ENCODE measurements at places on chromosomes 1 and 21.

DNA sequence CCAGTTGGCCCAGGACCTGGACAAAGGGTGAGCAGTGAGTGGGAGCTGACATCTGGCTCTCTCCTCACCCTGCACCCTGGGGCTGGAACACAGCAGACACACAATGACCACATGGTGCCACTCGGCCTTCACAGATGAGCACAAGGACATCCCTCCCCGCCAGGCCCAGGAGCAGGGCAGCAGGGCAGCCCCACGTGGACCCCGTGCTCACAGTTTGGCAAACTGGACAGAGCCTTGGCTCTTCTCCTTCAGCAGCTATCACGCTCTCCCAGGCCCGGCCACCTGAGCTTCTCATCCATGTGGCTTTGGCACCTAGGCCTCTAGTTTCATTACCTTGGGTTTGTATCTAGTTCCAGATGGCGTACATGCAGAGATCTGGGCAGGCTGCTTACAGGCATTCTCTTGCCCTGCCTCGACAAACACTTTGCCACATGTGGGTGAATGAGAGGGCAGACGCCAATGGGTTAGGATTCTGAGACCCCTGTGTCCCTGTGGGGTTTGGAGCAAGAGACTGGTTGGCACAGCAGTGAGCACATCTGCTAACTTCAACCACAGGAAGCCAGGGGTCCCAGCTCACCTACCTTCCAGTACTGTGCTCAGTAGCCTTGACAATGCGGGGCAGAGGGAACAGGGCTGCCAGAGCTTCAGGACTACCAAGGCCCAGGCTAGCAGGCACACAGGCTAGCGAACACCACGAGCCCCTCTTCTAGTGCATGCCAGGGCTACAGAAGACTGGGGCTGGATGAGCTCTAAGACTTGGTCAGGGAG, 3.4 kb upstream of the PTPRF start:
- no peak for DNase-seq
- no peak overlapping the region for H3K4me3 ChIP-seq
- no peaks in the 10 kb centered on the region for H3K36me3 ChIP-seq
- no peak overlapping the region for H3K27ac ChIP-seq

- H3K4me3 ChIP-seq, result peak overlapping the region; percentile 94
- H3K27me3 ChIP-seq, result no peaks in the 10 kb centered on the region
- DNase-seq, result peak; percentile 3
Measured at GRCh38 chr1:150009604-150010392, 728 bp downstream of the OTUD7B start.

GRCh38 chr1:78304341-78304740, 186.4 kb upstream of the PTGFR start:
- no peak for DNase-seq
- no peaks in the 10 kb centered on the region for H3K4me1 ChIP-seq
- H3K36me3 ChIP-seq, result no peaks in the 10 kb centered on the region
- H3K27me3 ChIP-seq, result no peaks in the 10 kb centered on the region
- no peak overlapping the region for H3K4me3 ChIP-seq
- no peak overlapping the region for H3K27ac ChIP-seq

GRCh38 chr1:177088966-177089365, 75.5 kb downstream of the ASTN1 start:
- no peaks in the 10 kb centered on the region for H3K27me3 ChIP-seq
- no peak overlapping the region for H3K27ac ChIP-seq
- DNase-seq, result no peak
- H3K4me1 ChIP-seq, result no peaks in the 10 kb centered on the region
- H3K36me3 ChIP-seq, result no peaks in the 10 kb centered on the region

- H3K4me3 ChIP-seq, result no peak overlapping the region
- H3K27ac ChIP-seq, result no peak overlapping the region
- H3K36me3 ChIP-seq, result no peaks in the 10 kb centered on the region
Measured at GRCh38 chr1:93700532-93701469, 19.2 kb upstream of the BCAR3 start.

DNA sequence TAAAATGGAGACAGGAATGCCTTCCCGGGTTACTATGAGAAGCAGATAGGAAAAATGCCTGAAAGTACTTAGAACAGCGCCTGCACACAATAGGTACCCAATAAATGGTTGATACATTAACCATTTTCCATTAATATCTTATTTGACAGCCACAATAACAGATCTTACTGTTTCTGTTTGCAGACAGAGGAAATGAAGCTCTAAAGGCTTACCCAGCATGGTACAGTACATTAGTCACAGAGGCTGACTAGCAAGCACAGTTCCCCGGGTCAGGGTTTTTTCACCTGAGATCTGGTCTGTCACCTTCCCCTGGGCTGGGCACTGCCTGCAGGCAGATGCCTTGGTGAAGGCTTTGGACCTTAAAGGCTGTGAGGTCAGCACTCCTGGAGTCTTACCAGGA, 2.9 kb downstream of the TRIM63 start:
- no peak for DNase-seq
- H3K27me3 ChIP-seq, result peaks cover 61% of the 10 kb centered on the region
- no peak overlapping the region for H3K4me3 ChIP-seq
- H3K4me1 ChIP-seq, result no peaks in the 10 kb centered on the region

GRCh38 chr1:27436204-27437159, 44.1 kb downstream of the GPR3 start:
- peak overlapping the region; percentile 76 for H3K4me3 ChIP-seq
- DNase-seq, result no peak
- H3K27me3 ChIP-seq, result no peaks in the 10 kb centered on the region
- H3K36me3 ChIP-seq, result peaks cover 17% of the 10 kb centered on the region
- peak overlapping the region; percentile 80 for H3K27ac ChIP-seq

- H3K27me3 ChIP-seq, result peaks cover 33% of the 10 kb centered on the region
- H3K4me3 ChIP-seq, result no peak overlapping the region
- no peak for DNase-seq
- H3K36me3 ChIP-seq, result no peaks in the 10 kb centered on the region
Measured at GRCh38 chr1:46991083-46991923, 32.2 kb upstream of the CYP4X1 start.

GRCh38 chr1:72670902-72671301, 388.6 kb upstream of the NEGR1 start:
- H3K27me3 ChIP-seq, result no peaks in the 10 kb centered on the region
- H3K4me3 ChIP-seq, result no peak overlapping the region
- H3K36me3 ChIP-seq, result no peaks in the 10 kb centered on the region
- no peaks in the 10 kb centered on the region for H3K4me1 ChIP-seq
- H3K27ac ChIP-seq, result no peak overlapping the region

- peaks cover 74% of the 10 kb centered on the region for H3K36me3 ChIP-seq
- no peak for DNase-seq
- H3K4me3 ChIP-seq, result no peak overlapping the region
- no peaks in the 10 kb centered on the region for H3K27me3 ChIP-seq
- H3K27ac ChIP-seq, result peak overlapping the region; percentile 66
Measured at GRCh38 chr1:30976143-30976542, 67.6 kb upstream of the SDC3 start.

DNA sequence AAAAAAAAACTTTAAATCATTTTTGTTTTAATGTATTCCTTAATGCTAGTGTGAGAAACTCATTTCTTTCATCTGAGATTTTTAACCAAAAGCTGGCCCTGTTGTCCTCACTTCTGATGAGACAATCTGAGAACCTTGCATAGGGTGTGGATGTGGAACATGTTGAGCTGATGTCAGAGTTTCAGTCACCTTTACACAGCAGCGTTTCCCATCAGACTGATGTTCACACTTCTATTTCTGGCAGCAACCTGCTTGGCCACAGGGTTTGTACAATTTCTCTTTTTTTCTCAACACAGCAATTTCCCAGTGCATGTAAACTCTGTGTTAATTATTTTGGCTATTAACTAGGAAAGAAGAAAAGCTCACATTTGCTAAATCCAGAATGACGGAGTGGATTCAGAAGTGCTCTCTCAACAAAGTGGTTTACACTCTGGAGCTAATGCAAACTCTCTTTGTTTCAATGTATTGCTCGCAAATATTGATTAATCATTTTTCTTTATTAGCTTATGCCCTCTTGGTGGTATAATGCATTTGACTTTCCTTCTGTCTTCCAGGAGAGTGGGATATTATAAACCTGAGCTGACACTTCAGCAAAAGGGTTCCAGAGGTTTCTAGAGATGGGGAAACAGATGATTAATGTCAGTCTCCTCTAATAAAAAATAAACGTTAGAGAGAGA, 70.5 kb upstream of the HSPA13 start:
- H3K4me3 ChIP-seq, result no peak overlapping the region
- H3K27me3 ChIP-seq, result no peaks in the 10 kb centered on the region
- H3K4me1 ChIP-seq, result peaks cover 25% of the 10 kb centered on the region
- no peak for DNase-seq
- no peak overlapping the region for H3K27ac ChIP-seq

DNA sequence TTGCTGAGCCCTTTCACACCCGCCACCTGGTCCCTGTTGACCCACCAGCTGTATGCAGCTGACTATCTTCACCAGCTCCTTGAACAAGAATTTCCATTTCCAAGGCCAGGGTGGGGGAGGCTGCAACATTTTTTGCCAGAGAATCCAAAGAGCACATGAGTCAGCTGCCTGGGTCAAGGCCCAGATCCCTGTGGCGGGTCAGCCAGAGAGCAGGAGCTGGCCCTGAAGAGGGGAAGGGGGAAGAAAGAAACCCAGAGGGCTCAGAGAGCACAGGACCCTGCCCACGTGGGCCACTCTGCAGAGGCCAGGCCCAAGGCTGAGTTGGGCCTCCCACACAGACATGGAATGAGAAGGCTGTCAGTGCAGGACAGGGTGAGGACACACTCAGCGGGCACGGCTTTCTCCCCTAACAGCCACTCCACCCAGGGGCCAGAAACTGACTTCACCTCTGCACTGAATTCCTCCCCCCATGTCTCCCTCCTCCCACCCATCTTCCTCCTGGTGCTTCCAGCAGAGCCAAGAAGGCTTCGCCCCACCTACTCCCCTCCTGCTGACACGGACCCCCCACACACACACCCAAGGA, 28.9 kb downstream of the S100A6 start:
- H3K36me3 ChIP-seq, result no peaks in the 10 kb centered on the region
- H3K27ac ChIP-seq, result no peak overlapping the region
- H3K27me3 ChIP-seq, result peaks cover 4% of the 10 kb centered on the region
- peaks cover 7% of the 10 kb centered on the region for H3K4me1 ChIP-seq
- DNase-seq, result no peak

DNA sequence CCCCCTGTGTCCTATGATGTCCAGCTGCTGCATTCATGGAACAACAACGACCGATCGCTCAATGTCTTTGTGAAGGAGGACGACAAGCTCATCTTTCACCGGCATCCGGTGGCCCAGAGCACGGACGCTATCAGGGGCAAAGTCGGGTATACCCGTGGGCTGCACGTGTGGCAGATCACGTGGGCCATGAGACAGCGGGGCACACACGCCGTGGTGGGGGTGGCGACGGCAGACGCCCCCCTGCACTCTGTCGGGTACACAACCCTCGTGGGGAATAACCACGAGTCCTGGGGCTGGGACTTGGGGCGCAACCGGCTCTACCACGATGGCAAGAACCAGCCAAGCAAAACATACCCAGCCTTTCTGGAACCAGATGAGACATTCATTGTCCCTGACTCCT, 63.3 kb downstream of the SPSB1 start:
- no peak for DNase-seq
- no peak overlapping the region for H3K27ac ChIP-seq
- H3K4me1 ChIP-seq, result no peaks in the 10 kb centered on the region
- H3K27me3 ChIP-seq, result no peaks in the 10 kb centered on the region
- no peak overlapping the region for H3K4me3 ChIP-seq

- peaks cover 9% of the 10 kb centered on the region for H3K4me1 ChIP-seq
- no peak for DNase-seq
- no peaks in the 10 kb centered on the region for H3K27me3 ChIP-seq
- no peak overlapping the region for H3K4me3 ChIP-seq
- peaks cover 3% of the 10 kb centered on the region for H3K36me3 ChIP-seq
Measured at GRCh38 chr1:246295968-246296367, 211.1 kb downstream of the SMYD3 start.

GRCh38 chr1:958823-959730, at the start of gene NOC2L:
TSS of gene NOC2L (minus strand) at chr1:959256. CDS start at chr1:959240, 16 bp downstream.
- peaks cover 22% of the 10 kb centered on the region for H3K4me1 ChIP-seq
- H3K27me3 ChIP-seq, result no peaks in the 10 kb centered on the region
- peak within 1 kb of the TSS; percentile 85 for H3K27ac ChIP-seq

GRCh38 chr21:26522704-26523103, 50.4 kb downstream of the CYYR1 start:
- H3K36me3 ChIP-seq, result no peaks in the 10 kb centered on the region
- H3K4me1 ChIP-seq, result no peaks in the 10 kb centered on the region
- H3K4me3 ChIP-seq, result no peak overlapping the region
- H3K27ac ChIP-seq, result no peak overlapping the region

DNA sequence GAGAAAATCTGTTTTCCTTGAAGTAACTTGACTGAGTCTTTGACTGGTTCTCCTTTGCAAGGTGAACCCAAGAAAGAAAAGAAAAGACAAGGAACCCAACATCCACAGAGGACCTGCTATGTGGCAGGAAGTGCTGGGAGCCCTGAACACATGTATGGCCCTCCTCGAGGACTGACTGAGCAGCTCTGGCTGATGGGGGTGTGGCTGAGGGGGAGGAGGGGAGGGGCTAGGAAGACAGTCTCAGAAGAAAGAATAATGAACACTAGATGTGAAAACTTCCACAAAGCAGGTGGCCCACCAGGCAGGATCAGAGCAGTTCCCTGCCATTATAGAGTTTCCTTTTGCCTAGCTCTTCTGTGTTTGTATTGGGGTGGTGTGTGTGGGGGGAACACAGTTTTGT, 26.1 kb downstream of the NENF start:
- peaks cover 3% of the 10 kb centered on the region for H3K36me3 ChIP-seq
- H3K4me3 ChIP-seq, result no peak overlapping the region
- H3K27me3 ChIP-seq, result no peaks in the 10 kb centered on the region
- H3K4me1 ChIP-seq, result no peaks in the 10 kb centered on the region

DNA sequence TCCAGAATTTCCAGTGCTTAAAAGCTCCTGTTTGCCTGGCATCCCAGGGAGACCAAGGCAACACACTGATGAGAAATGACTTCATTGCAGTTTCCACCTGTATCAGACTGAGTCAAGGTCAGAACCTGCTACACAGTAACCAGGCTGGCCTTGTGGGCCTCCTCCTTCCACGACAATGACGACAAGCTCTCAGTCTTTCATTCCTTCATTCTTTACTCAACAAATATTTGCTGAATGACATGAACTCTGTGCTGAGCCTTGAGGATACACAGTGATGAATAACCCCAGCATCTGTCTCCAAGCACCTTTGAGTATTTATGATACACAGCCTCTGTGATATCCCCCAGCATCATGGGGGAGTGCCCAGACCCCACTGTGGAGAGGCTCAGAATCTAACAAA, 8.9 kb upstream of the LCE5A start:
- no peak overlapping the region for H3K4me3 ChIP-seq
- no peak overlapping the region for H3K27ac ChIP-seq
- H3K4me1 ChIP-seq, result no peaks in the 10 kb centered on the region

DNA sequence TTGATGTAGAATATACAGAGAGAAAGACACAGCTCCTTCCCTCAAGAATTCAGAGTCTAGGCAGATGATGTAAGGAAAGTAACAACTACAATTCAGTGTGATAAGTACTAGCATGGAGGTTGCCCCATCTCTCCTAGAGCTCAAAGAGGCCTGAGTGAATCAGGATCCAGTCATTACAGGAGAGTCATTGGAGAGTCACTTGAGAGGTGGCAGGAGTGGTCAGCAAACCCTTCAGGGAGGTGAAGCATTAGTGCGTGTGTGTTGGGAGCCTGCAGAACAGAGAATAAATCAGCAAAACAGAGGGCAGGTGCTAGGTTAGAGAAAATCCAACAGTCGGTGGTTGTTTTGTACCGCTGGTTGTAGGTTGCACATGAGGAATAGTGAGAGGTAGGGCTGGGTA, 46.1 kb downstream of the GRIK1 start:
- no peaks in the 10 kb centered on the region for H3K36me3 ChIP-seq
- DNase-seq, result no peak
- no peak overlapping the region for H3K4me3 ChIP-seq
- H3K27ac ChIP-seq, result no peak overlapping the region
